ENCODE measurements at places on chromosomes 2 and 18.

DNA sequence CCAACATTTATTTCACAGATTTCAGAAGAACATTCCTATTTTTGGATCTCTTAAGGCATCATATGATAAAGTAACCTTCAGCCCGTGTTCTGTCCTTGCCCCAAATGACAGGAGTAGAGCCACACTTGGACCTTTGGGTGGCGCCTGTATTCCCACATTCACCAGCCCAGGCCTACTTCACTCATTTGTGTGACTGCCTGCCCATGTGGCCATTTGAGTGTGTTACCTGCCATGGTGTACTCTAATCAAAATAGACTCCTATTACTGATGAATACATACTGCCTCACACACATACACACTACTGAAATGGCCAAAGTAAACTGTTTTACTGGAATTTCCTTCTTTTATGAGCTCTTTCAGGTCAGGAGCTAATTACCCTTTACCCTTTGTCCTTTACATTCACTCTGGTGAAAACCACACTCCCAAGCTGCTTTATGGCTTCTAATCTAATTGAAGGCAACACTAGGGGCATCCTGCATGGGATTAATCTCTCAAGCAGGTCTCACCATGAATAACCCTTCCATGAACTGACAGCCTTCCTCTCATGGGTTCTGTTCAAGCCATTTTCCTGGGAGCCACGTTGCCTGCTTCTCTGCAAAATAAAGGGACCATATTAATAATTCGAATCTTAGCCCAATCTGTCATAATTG, 271.0 kb upstream of the GALNT5 start:
- no peak for DNase-seq

DNA sequence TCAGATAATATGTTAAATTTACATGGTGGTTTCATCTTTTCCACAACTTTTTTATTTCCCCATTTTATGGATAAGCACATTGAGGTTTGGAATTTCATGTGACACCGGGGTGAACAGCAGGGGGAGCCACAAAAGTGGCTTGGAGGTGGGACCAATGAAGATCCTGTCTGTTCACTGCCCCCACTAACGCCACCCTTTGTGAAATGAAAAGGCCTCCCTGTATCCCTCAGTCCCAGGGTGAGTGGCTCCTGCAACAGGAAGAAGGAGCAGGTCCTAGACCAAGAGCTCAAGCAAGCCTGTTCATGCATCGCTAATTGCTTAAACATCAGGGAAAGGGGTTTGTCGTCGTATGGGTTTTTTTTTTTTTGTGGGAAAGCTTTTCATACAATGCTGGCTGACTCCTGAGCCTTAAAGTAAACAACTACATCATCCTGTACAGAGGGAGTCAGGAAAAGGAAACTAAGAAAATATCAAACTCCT, 267.8 kb upstream of the EPAS1 start:
- DNase-seq = no peak

DNA sequence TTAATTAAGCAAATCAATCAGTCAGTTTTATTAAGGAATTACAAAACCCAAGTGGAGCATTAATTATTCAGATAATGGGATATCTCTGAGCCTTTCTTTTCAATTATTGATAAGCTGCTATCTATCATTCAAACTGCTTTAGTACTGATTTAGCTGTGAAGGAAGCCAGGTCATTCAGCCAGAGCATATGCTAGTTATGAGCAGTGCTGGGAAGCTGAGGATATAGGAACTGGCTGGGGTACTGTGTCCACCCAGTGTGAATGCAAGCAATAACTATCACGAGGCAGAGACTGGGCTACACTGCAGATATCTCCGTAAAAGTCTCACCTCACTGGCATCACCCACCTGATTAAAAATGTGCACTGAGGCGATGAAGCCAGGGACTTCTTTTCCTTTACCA, 496.7 kb upstream of the PIK3C3 start:
- DNase-seq = no peak

- DNase-seq = no peak
These were observed 228.4 kb downstream of the MGAT5 start for GRCh38 chr2:134482131-134482723.

- no peak for DNase-seq
These were observed 70.1 kb downstream of the DGKD start for GRCh38 chr2:233424154-233424951.

DNA sequence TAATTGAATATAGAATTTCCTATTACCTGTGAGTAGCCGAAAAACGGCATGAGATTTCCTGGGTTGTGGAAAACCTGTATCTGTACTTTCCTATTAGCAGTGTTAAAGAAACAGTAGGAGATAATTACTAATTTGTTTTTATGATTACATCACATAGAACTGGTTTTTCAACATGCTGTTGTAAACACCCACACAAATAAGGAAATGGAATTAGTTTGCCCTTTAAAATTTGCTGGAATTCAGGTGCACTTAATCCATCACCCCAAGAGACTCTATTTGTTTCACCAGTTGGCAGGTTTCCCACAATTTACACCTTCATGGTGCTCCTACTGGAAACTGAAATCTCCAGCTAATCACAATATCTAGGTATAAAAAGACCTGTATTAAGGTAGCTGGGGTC, 274.1 kb upstream of the SLC8A1 start:
- no peak for DNase-seq

GRCh38 chr2:67388680-67389079, 8.5 kb upstream of the ETAA1 start:
- DNase-seq = no peak

DNA sequence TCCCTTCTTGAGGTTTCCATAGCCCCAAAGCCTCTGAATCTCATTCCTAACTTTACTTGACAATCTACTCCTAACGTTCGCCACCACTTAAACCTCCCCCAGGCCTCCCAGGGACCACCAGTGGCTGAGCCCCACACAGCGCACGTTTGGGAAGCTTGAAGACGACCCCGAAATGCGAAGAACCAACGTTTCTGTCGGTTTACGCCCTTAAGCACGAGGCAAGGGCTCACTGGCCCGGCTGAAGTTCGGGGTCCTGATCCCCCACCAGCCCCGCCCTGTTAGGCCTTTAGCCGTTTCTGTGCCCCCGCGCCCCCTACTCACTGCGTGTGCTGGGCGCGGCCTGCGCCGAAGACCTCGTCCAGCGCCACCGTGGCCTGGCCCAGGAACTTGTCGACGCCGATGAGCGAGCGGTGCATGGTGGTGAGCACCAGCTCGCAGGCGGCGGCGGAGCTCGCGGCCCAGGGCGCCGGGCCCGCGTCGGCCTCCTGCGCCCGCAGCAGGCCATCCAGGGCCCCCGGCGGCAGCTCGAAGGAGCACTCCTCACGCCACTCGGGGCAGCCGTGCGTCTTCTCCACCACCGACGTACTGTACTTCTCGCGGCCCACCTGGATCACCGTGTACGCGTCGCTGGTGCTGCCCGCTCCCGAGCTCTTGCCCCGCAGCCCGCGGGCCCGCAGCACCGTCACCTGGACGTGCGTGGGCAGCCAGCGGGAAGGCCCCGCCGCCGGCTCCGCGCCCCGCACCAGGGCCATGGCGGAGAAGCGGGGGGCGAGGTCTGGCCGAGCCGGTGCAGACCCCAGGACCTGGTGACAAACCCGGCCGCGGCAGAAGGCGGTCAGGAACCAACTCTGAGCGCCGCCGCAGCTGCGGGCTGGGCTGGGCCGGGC, 479 bp downstream of the RAB11FIP5 start:
- DNase-seq = peak; percentile 56

DNA sequence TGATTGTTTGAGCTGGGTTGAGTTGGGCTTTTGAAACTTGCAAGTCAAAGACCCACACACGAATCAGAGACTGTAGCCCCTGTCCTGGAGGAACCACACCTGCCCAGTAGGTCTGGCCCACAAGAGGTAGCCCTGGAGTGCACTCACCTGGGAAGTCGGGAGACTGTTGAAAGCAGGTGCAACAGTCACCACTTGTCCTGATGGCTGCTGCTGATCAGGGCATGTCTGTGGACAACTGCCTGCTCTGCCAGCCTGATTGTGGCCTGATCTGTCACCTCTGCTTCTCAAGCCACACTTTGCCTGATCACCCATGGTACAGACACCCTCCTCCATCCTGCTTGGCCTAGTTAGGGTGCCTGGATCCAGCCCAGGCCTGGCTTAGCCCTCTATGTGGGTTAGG, 105.0 kb upstream of the HAAO start:
- DNase-seq = no peak

- no peak for DNase-seq
These were observed 64.1 kb upstream of the NFU1 start for GRCh38 chr2:69501301-69501700.

- no peak for DNase-seq
These were observed 144.1 kb downstream of the MYO1B start for GRCh38 chr2:191389288-191389687.

DNA sequence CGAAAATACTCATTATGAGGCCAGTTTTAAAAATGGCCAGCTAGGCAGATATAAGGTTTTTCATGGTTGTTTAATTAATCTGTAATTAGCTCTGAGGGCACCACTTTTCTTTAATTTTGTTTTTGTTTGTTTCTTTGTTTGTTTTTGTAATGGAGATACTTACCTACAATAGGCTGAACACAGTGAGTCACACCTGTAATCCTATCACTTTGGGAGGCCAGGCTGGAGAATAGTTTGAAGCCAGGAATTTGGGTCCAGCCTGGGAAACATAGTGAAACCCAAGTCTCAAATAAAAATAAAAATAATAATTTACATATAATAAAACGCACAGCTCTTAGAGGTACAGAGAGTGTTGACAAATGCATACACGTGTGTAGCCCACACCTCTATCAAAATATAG, 56.8 kb upstream of the MSH2 start:
- DNase-seq = no peak

GRCh38 chr2:223416815-223417610, 185.1 kb downstream of the SCG2 start:
- no peak for DNase-seq

- DNase-seq = no peak
These were observed 1072.4 kb upstream of the ZEB2 start for GRCh38 chr2:145592361-145592760.

GRCh38 chr18:2985628-2986027, 27.3 kb downstream of the LPIN2 start:
- DNase-seq = peak; percentile 62

DNA sequence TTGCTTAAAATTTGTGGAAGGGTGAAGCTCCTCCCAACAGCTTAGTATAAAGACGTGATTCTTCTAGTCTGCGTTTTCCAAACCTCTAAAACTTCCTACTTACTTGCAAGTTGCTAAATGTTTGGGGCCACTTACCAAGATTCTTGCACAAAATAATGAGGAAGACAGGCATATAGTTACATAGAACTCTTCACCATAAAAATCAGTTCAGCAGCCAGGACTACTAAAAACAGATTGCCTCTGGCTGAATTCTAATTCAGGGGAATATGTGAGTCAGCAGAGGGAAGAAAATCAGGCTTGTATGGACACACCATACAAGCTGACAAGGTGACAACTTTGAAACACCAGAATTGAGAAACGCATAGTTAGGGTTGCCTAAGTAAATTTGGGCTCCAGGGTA, 2.8 kb upstream of the PEX13 start:
- no peak for DNase-seq

DNA sequence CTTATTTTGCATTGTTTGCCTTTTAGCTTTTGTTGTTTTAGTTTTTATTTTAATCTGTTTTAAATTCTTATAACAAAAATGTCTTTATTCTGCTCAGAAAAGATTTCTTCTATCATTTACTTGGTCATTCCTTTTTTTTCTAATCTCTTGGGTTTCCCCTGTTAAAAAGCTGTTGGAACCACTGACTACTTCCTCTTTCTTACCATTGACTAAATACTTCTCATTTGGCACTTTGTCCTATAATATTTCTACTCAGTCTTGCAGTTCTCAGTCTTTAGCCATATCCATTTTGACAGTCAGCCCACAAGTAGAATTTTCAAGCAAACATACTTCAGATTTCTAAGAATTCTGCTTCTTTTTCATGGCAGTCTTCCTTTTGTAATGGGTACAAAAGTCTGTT, 567.2 kb downstream of the SATB2 start:
- DNase-seq = peak; percentile 2

DNA sequence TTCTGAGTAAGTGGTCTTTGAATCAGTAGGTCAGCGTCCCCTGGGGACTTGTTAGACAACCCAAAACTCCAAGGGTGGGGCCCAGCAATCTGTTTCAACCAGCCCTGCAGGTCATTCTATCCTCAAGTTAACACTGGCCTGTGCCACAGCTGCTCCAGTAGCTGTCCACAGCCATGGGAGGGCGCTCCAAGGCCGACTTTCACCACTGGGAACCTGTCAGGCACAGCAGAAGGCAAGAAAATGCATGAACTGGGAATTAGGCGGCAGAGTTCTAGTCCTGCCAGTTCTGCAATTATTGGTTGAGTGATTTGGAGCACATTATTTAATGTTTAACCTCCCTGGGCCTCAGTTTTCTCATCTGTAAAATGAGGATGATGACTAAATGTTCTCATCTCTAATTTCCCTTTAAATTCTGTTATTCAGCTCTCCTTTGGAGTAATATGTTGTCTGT, 17.4 kb upstream of the MRPL33 start:
- peak; percentile 76 for DNase-seq

DNA sequence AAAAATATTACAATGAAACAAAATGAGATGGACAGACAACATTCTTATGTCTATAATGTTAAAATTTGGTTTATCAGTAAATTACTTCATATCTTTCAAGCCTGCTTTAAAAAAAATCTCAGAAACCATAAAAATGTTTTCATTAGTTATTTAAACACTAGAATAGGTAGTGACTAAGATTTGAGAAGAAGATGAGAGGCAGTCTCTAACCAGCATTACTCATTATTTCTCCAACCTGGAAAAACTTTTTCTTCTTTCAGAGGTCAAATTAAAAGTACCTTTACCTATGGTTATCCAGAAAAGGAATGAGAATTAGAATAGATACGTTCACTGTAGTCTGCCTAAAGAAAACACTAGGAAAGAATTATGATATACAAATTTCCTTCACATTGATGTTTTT, 50.3 kb downstream of the IKZF2 start:
- DNase-seq = no peak

- peak; percentile 77 for DNase-seq
These were observed 4.7 kb upstream of the HPCAL1 start for GRCh38 chr2:10297959-10298531.

DNA sequence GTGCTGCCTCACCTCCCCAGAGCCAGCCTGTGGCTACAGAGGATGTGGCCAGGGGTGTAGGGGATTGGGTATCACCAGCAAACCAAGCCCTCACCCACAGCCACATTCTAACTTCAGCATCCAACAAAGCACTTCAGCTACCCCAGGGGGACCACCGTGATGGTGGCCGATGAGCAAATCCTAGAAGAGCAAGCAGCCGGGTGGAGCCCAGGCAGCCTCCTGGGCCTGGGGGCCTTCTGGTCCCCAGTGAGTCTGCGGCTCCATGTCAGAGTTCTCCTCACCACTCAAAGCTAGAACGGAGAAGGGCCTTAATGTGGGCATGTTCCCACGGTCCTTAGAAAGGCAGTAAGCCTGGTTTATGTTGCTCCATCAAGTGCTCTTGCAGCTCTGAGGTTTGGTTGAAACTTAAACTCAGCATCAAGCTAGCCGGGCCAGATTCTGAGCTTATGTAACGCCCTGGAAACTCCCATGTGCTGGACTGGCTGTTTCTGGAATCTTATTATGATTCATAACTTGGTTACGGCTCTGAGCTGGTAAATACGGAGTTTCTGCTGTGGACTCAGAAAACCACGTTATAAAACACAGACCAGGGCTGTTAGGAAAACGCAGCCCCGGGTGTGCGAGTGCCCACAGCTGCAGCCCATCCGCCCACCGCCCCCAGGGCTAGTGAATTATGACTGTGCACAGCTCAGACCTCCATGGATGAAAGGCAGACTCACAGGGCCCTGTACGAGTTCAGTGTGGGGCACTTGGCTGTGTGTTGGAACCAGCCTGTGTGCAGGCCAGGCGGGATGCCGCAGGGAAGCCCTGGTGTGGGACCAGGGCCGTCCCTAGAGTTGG, 99.8 kb downstream of the SEPTIN10 start:
- DNase-seq = no peak
